Upper lobe of right lung (tissue), 1 donor: ENCODE measurements at places on chromosomes 16 and 17.

- DNase-seq, result no peak
These were observed 226.3 kb downstream of the WWOX start for GRCh38 chr16:78325468-78326352.

GRCh38 chr17:39996800-39997199 is 16.2 kb downstream of the PSMD3 start:
- peak; percentile 75 for DNase-seq

- no peak for DNase-seq
These were observed 78.5 kb upstream of the CLEC3A start for GRCh38 chr16:77943801-77944200.

DNA sequence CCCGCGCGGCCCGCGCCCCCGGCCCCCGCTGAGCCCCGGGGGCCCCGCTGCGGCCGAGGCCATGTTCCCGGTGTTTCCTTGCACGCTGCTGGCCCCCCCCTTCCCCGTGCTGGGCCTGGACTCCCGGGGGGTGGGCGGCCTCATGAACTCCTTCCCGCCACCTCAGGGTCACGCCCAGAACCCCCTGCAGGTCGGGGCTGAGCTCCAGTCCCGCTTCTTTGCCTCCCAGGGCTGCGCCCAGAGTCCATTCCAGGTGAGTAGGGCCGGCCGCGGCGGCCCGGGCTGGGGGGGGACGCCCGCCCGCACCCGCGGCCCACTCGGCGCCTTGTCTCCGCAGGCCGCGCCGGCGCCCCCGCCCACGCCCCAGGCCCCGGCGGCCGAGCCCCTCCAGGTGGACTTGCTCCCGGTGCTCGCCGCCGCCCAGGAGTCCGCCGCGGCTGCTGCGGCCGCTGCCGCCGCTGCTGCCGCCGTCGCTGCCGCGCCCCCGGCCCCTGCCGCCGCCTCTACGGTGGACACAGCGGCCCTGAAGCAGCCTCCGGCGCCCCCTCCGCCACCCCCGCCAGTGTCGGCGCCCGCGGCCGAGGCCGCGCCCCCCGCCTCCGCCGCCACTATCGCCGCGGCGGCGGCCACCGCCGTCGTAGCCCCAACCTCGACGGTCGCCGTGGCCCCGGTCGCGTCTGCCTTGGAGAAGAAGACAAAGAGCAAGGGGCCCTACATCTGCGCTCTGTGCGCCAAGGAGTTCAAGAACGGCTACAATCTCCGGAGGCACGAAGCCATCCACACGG is 504 bp downstream of the MAZ start:
- peak; percentile 86 for DNase-seq

- DNase-seq, result no peak
These were observed 111.9 kb upstream of the CORO6 start for GRCh38 chr17:29734640-29735039.

DNA sequence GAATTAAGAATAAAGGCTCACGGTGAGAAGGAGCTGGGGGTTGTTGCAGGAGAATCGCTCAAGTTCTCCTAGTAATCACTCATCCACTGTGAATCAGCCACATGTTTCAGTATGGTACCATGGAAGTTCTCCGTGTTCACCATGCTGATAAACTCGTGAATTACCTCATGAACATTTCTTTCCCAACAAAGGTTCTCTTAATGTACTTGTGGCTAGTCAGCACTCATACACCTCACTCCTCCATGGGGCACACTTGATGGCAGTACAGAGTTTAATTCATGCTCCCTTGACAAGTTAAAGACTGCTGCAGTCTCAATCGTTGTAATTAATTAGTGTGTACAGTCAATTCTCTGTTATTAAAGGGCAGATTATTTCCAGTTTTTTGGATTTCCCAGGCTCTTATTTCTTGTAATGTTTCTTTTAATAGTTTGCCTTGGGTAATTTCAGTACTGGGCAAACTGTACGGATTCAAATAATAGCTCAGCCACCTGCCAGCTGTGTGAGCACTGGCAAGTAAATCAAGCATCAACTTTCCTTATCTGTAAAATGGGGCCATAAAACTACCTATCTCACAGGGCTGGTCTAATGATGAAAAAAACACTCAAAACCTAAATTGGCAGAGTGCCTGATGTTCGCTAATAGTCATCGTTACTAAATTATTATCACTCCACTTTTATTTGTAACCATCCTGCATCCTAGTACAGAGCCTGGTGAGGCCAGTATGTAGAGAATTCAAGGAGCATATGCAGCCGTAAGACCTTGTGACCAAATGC is 6.1 kb downstream of the GOT2 start:
- DNase-seq, result no peak
